Stimulated activated CD8-positive, alpha-beta memory T cell treated with anti-CD3 and anti-CD28 coated beads, Interleukin-7, amount 100 ng/mL, for 24 hours (primary cell): ENCODE measurements at places on chromosomes 2 and 18.
A peak's percentile ranks its signal among the peaks of the same experiment; 100 is the strongest.

DNA sequence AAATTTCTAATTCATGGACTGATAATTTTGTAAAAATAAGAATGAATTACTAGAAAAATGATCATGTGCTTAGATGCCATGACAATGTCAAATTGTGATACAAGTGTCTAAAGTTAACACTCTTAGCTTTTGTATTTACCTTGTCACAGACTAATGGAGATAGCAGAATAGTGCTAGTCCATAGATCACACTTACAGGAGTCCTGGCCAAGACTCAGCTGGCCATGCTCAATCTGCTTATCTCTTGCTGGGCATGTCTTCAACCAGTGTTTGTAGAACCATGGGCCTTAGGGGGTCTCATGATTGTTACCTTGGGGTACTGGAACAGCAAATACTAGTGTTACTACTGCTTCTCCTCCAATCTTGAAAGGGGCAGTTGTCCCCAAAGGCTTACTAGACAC, 44.0 kb downstream of the TET3 start:
- DNase-seq: no peak

GRCh38 chr2:24730481-24730880, 62.7 kb downstream of the PTRHD1 start:
- no peak for DNase-seq

GRCh38 chr2:120919771-120920453, 184.2 kb downstream of the GLI2 start:
- DNase-seq: no peak

DNA sequence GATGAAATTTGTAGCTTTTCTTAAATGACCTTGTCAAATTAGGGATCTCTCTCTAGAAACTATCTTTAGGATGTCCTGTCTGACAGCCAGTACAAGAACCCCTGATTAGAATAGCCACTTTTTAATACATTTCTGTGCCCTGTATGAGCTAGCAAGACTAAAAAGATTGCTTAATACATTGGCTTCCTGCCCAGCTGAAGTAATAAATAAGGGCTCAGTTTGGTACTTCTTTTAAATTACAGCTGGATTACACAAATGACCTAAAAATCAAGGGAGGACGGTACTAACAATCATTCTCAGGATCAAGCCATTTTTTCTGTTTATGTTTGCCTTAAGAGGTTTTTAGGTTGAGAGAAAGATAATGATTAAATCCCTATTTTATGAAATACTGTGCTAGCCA, 11.6 kb upstream of the OLA1 start:
- DNase-seq: no peak

DNA sequence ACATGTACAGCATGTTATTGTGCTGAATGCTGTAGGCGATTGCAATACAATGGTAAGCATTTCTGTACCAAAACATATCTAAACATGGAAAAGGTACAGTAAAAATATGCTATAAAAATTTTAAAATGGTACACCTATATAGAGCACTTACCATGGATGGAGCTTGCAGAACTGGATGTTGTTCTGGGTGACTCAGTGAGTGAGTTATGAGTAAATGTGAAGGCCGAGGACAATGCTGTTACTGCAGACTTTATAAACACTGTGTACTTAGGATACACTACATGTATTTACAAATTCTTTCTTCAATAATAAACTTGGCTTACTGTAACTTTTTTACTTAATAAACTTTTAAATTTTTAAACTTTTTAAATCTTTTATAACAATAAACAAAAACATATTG, 473.4 kb upstream of the UBE2E3 start:
- DNase-seq: no peak

DNA sequence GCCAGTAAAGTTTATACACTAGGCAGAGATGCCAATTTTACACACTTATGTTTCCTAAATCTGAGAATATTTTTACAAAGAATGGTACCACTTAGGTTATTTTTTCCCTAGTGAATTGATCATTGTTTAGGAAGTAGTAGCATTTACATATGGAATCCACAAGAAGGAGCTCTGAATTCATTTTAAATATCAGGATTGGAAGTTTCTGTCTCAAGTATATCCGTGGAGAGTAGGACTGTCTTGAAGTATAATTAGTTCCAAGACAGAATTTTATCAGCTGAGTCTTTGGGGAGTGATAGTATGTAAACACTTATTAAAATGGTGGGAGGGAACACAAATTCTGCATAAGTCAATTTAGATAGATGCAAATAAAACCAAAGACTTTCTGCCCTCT, 82.3 kb upstream of the FAM98A start:
- DNase-seq: no peak

- no peak for DNase-seq
Observed at GRCh38 chr2:223041527-223042109, 10.4 kb upstream of the KCNE4 start.

DNA sequence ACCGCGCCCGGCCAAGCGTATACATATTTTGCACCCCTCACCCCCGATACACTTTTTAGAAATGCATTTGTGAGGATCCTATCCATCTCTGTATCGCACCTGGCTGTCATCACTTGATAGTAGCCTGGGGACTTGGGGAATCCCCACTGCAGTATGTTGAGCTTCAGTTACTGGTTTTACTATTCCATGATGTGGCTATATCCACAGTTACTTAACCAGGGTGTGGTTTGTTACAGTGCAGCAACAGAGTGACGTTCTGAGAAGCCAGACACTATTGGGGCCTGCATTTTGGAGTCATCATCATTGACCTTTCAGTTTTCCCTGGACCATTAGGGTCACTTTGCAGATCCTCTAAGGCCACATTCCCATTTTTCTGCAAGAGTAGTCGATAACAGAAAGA, 212.7 kb downstream of the AGAP1 start:
- no peak for DNase-seq

DNA sequence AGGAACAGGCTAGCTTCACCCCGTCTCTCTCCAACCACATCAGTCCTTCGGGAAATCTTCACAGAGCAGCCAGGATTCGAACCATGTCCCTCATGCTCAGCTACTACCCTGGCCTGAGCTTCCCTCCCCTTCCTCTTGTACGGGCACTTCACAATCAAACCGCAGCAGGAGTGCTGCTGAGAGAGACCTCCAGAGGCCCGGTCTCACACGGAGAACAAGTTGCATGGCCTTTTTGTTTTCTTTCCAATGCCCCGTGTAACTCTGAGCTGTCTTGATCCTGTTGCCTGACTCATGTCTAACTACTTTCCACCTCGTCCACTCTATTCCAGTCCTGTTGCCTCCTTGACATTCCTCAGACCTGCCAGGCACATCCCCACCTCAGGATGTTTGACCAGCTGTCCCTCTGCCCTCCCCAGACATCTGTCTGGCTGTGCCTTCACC, 25.4 kb downstream of the FBLN7 start:
- DNase-seq: no peak

DNA sequence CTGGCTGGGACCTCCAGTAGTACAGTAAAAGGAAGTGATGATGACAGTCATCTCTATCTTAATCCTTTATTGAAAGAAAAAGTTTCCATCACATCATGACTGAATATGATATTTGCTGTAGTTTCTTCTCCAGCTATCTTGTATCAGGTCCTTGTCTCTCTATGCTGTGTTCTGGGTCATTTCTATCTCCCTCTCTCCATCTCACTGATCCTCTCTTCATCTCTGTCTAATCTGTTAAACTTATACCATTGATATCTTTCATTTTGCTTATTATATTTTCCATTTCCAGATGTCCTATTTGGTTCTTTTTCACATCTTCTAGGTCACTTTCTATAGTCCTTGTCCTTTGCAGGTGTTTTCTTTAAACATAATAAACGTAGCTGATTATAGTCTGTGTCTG, 12.3 kb downstream of the CYS1 start:
- DNase-seq: no peak

GRCh38 chr2:96320728-96321622, 4.1 kb upstream of the ITPRIPL1 start:
- DNase-seq: no peak

GRCh38 chr2:174344716-174345461, 10.1 kb downstream of the SP9 start:
- DNase-seq: no peak

DNA sequence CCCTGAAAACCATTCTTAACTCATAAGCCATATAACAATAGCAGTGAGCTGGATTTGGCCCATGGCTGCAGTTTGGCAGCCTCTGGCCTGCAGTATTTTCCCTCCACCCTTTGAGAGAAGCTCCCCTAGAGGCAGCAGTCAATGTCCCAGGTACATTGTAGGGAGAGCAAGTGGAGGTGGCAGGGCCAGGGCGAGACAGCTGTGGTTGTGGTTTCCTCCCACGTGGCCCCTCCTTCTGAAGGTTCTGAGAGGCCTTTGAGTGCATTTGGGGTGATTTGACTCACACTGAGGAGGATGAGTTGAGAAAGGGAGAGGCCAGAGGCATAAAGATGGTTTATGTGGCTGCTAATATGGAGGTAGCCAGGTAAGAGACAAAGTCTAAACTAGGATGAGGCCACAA, 45.5 kb upstream of the LDAH start:
- DNase-seq: peak; percentile 25

- DNase-seq: no peak
Observed at GRCh38 chr2:96233880-96234316, 25.3 kb upstream of the STARD7 start.

DNA sequence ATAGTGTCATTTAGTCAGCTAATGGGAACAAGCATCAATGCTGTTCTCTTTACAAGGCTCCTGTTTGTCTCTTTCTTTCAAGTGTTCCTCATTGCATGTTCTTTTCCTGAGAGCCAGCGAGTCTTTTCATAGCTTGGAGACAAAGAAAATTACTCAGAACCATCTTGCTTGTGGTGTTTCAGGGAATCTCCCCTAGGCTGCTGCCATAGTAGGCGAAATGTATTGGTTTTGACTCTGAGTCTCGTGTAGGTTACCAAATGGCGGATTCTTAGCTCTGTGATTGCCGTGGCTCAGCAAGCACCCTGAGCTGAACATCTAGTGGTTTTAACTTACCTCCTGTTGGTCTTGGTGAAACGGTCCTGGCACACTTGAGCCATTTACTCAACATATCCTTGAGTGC, 68.7 kb downstream of the RHBDD1 start:
- DNase-seq: no peak

DNA sequence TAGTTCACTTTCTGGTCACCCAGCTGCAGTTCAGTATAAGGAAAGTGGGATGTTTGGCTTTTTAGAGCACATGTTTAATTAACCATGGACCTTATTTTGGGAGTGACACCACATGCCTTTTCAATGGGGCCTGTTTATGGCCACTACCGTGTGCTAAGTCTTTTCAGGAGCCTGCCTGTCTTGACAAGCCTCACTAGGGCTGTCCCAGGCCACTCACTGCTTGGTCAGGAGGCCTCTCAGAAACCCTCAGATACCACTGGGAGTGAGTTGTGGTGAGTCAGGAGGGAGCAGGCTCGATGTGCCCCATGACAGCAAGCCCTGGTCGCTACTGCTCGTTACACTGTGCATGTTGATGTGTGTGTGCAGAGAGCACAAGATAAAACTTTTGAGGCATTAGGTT, 123.0 kb downstream of the MAP4K4 start:
- no peak for DNase-seq

DNA sequence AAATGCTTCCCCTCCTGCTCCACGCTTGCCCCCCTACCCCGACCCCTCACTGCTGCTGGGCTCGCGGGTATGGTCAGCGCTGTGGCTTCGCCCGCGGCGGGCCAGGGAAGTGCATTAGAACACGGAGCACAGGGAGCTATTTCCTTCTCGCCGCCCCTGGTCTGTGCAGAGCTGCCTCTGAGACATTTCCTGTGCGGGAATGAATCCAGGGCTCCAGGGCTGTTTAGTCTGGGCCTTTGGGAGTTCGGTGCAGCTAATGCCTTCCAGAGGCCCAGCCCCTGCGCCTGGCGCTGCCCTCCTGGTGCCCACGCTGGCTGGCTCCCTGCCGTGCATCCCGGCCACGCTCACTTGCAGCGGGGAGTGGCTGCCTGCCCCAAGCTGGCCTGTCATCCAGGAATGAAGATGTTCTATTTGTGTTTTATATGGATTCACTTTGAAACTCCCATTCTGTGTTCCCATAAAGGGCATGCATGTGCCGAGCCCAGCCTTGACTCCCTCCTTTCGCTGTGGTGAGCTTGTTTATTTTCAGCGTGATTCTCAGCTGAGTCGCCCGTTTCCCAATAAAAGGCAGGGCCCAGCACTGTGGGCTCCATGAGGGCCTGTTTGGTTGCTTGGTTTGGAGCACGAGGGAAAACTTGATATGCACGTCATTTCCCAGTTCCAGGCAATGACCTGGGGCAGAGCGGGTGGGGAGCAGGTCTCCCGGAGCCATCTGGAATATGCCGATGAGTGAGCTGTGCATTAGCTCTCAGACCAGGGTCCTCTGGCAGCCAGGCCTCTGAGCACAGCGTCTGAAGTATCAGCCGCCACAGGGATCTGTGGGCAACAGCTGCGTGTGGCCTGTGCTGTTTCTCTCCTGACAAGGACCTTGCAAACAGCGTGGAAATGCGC, 42.7 kb downstream of the SH3RF3 start:
- DNase-seq: no peak

- DNase-seq: no peak
Observed at GRCh38 chr2:232523402-232523681, 2.6 kb upstream of the CHRND start.

DNA sequence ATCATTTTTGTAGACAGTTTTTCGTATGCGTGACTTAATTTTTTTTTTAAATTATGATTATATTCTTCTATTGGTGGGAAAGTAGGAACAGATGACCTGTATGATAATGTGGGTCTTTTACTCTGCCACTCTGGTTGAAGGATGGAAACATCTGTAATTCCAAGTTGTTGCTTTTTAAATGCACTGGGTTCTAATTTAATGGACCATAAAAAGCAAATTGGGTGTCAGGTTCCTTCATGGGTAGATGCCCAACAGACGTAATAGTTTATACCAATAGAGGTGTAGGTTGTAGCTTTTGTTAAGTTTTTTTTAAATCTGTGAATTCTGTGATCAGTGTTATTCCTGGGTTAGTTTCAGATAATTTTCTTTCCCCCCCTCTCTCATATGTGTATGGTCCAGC, 117.6 kb downstream of the MAP4K4 start:
- DNase-seq: no peak

- no peak for DNase-seq
Observed at GRCh38 chr2:122323927-122324326, 568.5 kb downstream of the TSN start.

DNA sequence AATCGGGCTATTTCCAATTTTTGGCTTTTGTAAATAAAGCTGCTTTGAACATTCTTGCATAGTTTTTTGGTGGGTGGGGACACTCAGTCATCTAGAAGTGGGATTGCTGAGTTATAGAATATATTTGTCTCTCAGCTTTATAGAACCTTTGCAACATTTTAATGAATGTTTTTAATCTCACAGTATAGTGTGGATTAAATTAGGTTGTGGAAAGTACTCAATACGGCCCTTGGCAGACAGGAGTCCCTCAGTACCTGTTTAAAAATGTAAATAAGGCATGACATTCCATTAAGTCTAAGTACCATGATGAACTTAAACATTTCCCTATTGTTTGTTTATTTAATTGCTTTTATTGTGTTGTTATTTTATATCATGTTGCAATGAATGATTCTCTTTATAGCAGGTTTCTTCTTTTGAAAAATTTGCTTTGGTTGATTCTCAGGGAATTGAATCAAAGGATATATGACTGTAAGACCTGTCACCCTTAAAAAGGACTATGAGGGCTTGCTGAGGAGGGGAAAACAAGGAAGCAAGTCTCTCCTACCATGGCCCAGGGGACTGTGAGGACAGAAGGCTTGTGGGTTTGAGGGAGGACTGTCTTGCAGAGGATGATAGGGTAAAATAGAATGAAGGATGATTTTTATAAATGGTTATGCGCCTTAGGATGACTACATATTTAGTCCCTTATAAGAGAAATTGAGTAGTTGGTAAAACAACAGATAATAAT, 165.1 kb downstream of the RPIA start:
- no peak for DNase-seq

- DNase-seq: peak; percentile 21
Observed at GRCh38 chr2:29314816-29315571, 199.8 kb downstream of the CLIP4 start.
